WTC11 (cell line): ENCODE measurements at places on chromosomes 1 and 21.

DNA sequence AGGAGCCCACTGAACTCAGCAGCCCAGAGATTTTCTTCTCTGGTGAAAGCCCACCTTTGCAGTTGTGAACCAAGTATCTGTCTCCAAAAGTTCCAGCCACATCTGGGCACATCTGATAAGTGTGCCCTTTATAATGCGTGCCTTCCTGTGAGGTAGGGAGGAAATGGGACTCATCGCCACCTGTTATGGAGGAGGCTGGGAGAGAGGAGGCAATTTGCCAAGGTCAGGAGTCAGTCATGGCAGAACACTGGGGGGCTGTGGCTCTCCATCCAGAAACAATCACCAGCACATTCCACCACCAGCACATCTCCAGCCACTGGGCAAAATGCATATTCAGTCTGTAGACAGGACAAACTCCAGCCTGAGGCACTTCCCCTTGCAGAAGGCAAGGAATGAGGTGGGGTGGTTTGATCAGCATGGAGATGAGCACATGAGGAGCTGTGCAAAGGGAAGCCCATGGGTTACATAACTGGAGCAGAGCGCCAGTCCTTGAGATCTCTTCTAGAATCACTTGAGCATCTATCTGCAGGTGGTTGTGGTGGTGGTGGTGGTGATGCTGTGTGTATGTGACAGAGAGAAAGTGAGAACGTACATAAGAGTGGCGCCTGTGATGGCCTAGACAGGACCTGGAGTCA is 15.0 kb upstream of the LEMD1 start:
- DNase-seq: no peak

DNA sequence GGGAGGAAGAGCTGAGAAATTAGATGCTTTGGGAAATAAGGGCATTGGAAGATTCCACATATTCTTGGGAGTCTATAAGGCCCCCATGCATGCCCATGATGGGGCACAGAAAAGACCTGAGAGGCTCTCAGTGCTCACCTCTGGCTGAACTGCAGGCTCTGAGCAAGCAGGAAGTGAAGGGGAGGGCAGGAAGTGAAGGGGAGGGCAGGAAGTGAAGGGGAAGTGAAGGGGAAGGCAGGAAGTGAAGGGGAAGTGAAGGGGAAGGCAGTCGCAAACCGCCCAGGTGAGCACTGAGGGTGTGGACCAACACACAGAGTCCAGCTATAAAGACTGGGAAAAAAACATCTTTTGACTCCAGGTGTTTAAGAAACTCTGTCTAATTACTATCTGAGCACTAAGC is 3.5 kb downstream of the KRTAP10-9 start:
- DNase-seq: no peak

- no peak for DNase-seq
Observed at GRCh38 chr1:11788549-11789053, 17.2 kb downstream of the MTHFR start.

DNA sequence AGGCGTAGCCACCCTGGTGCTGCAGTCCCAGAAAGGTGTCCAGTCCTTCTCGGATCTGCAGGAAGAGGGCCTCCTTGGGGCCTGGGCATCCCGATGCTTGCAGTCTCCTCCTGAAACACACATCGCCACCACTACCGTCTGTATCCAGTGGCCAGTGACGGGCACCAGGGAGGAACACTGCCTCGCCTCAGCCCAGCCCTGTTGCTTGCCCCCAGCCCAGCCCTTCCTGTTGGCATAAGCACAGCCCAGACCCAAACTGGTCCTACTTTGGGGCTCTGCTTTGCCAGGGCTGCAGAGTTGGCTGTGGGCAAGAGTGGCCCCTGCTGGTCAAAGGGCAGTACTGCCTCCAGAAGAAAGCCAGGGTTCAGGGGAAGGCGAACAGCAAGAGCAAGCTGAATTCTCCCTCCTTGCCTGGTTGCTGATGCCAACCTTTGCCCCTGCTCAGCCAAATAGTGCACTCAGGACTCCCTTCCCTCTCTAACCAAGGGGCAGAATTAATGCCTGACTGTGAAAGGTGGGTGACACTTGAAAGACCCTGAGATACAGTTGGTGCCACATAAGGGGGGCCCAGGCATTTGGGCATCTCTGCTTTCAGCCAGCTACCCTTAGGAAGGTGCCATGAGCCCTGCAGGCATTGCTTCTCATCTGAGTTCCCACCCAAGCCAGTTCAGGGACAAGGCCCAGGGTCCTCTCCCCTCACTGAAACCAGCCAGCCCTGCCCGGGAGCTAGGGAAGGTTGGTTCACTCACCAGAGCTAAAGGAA is 11.1 kb upstream of the ARHGEF2 start:
- peak; percentile 82 for DNase-seq

DNA sequence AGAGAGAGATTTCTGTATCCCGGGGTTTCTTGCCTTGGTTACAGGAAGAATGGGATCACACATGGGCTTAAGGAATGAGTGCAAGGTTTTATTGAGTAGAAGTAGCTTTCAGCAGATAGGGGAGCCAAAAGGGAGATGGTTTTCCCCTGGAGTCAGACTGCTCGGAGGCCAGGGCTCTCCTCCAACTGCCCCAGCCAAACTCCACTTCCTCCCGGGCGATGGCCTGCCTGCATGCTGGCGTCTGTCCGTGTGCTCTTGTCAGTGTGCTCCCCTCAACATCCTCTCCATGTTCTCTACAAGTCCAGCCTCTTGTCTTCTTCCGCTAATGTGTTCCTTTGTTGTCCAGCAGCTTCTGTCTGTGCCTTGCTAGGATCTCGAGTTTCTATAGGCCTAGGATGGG is 421.3 kb upstream of the ADGRL2 start:
- no peak for DNase-seq

DNA sequence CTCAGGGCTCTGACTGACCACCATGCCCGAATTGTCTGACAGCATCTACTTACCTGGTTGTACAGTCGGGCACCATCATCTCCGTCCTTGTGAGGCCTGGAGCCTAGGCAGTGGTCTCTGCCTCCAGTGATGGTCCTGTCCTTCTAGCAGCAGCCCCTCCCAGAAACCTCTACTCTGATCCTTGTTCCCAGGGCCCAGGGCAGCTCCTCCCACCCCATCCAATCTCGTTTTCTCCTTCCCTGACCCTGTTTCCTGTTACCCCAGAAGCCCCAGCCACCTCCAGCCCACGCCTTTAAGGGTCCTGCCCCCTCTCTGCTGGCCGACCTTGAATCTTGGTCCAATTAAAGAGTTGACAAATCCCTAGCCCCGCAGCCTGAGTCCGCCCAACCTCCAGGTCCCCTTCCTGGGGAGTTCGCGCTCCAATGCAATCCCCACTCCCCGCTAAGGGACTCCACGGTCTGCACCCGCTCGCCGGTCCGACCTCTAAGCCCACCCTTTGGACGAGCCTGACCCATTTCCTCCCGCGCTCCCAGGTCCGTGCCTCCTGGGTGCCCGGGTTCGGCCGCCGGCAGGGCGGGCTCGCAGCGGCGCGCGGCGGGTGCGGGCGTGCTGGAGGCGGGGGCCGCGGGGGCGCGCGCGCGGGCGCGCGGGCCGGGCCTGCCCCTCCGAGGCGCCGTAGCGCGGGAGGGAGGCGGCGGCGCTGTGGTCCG is at the start of gene B4GALT2:
TSS of gene B4GALT2 (plus strand) at position 660 of the 710 bp plus-strand sequence. CDS start 1,951 bp downstream, outside the sequence.
- DNase-seq: peak; percentile 45

GRCh38 chr21:42269386-42269785 is 45.8 kb downstream of the TFF3 start:
- DNase-seq: no peak

DNA sequence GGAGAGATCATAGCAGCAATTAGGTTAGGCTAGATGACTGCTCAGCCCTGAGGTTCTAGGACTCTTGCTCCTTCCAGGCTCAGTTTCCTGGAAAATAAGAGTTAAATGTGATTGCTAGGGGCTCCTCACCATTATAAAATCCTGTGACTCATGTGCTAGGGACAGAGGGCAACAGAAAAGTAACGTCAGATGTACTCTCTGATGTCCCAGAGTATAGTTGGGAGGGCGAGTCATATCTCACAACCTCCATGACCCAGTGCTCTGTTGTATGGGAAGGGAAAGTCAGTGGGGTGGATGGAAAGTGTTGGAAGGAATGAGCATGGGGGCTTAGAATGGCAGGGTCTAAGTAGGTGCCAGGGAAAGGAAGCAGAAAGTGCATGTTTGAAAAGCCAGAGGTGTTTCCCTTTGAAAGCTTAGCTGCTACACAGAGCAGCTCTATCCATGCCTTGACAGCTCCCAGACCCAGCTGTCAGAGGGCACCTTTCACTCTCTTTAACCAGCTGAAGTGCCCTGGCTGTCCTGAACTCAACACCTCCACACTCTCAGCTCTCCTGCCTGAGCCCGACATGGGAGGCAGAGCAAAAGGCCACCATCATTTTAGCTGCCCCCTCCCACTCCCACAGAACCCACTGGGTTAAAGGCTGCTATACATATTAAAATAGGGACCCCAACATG is 11.6 kb downstream of the GJA5 start:
- no peak for DNase-seq

GRCh38 chr1:109089242-109090015 is 1.1 kb upstream of the TMEM167B start:
- DNase-seq: no peak

- DNase-seq: peak; percentile 8
Observed at GRCh38 chr1:227780101-227781044, 35.1 kb upstream of the PRSS38 start.

DNA sequence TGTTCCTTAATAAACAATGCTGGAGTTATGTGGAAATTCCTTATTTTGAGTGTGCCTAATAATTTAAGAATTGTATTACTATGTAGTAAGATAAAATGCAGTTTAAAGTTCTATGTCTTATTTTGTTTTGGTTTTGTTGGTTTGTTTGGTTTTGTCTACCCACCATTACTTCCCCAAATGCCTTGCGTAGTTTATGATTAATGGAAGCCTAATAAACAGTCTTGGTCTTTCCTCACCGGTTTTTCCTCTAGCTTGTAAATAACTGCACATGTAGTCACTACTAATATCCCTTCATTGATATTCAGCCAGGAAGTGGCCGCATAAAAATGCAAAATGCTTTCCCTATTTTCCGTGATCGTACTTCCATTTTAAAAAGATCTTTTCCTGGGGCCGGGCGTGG is 2.9 kb downstream of the SDCCAG8 start:
- no peak for DNase-seq

DNA sequence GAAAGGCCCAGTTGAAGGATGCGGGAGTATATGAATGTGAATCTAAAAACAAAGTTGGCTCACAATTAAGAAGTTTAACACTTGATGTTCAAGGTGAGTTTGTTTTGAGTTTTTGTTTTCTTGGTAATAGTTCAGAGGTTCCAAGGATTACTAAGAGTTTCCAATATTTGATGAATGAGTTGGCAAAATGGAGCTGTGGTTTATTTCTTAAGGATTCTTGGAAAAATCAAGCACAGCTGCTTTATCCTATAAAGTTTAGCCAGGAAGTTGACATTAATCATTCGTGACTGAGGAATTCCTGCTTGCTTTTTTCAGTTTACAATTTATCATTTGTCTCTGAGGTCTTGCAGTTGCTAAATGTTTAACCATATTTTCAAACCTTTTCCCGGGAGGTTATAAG is 15.1 kb downstream of the VCAM1 start:
- DNase-seq: no peak

DNA sequence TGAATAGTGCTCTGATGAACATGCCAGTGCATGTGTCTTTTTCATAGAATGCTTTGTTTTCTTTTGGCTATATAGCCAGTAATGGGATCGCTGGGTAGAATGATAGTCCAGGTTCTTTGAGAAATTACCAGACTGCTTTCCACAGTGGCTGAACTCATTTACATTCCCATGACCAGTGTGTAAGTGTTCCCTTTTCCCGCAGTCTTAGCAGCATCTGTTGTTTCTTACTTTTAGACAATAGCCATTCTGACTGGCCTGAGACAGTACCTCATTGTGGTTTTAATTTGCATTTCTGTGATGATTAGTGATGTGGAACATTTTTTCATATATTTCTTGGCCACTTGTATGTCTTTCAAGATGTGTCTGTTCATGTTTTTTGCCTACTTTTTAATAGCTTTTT is 784.5 kb downstream of the USP25 start:
- DNase-seq: no peak

GRCh38 chr1:84223751-84224432 is 77.6 kb upstream of the SAMD13 start:
- peak; percentile 18 for DNase-seq

GRCh38 chr1:114462341-114462740 is 48.7 kb downstream of the TRIM33 start:
- no peak for DNase-seq

- DNase-seq: no peak
Observed at GRCh38 chr1:5982868-5983267, 9.4 kb downstream of the NPHP4 start.

DNA sequence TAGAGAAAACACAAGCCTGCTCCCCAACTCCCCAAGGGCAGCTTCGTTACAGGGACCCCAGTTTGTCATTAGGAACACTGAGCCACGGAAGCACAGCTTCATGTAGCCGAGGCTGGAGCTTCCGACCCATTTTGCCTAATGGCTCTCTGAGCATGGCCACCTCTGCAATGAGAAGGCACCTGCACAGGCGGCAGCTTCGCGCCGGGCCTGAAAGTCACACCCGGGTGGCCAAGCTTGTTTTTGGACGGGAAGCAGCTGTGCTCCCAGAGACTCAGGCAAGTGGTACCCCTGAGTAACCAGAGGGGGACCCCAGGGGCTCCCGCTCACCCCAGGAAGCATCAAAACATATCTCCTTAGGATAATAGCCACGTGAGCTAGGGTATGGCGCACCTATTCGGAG is 80.9 kb downstream of the SLC66A1 start:
- DNase-seq: no peak

DNA sequence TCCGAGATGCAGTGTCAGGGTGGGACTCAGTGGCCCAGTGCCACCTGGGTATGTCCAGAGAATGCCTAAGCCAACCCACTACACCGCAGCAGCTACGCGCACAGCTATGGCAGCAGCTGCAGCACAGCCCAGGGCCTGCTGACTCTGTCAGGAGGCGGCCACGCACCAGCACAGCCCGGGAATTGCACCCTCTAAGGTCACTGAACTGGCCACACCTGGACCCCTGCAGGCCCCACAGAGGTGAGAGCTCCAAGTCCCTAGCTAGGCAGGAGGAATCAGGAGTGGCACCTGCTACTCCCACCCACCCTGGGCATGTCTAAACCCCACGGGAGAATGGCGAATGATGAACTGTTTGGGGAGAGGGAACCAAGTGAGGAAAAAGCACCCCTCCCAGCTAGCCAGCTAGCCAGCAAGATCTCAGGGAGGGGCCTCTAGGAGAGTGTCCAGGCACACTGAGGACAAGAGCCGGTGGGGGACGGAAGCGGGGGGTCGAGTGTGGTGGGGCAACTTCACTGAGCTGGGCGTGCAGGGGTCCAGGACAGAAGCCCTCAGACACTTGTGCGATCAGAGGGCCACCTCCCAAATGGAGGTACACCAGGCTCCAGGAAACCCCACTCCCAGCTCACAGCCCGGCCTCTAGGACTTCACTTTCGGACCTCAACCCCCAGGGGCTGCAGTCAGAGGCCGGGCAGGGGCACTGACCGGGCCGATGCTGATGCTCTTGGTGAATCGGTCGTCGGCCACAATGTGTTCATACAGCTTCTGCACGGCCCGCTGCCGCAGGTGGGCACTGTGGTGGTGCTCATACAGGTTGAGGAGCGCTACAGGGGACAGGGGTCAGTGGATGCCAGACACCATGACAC is 13.9 kb downstream of the LSS start:
- DNase-seq: no peak

DNA sequence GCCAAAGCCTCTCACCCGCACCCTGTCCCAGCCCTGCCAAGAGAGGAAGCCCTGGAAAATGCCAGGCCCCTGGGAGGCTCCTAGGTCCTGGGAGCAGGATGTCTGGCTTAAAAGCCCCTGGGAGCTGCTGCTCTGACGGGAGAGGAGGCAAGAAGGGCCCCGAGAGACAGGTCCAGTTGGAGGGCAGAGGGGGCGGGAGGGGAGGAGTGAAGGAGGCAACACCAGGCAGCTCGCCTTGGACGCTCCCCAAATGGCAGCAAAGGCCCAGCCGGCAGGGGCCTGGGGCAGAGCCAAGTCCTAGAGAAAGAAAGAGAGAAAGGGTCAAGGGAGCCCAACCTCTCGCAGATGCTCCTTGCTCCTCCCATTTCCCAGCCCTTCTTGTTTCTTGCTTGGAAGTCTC is 6.8 kb downstream of the ETV3L start:
- DNase-seq: no peak
